ENCODE measurements at places on chromosomes 6 and 20. TPM values are rescaled to one million over a fixed set of nuclear protein-coding genes. Genes with fewer than 3 reads are reported as not detected.
A peak's percentile ranks its signal among the peaks of the same experiment; 100 is the strongest.

DNA sequence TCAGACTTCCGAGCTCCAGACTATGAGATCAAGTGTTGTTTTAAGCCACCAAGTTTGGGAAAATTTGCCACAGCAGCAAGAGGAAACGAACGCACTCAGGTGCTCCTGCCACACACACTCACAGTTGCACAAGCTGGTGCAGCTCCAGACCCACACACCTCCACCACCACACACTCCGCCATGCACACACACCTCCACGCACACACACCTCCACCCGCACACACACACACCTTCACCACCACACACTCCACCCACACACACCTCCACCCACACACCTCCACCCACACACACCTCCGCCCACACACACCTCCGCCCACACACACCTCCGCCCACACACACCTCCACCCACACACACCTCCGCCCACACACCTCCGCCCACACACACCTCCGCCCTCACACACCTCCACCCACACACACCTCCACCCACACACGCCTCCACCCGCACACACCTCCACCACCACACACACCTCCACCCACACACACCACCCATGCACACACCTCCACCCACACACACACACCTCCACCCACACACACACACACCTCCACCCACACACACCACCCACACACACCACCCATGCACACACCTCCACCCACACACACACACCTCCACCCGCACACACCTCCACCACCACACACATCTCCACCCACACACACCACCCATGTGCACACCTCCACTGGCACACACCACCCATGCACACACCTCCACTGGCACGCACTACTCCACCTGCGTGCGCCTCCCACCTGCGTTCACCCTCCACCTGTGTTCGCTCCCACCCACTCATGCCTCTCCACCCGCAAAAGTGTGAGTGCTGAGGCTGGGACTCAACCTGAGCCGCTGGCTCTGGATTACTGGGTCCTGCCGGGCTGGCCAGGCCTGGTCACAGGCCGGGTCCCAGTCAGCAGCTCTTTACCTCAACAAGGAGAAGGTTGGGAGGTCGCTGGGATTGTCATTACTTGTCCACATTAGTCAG is 175.6 kb downstream of the BMP7 start:
- peaks cover 4% of the 10 kb centered on the region for H3K27me3 ChIP-seq
- no peak overlapping the region for H3K27ac ChIP-seq
- H3K4me3 ChIP-seq, result no peak overlapping the region
- peaks cover 8% of the 10 kb centered on the region for H3K4me1 ChIP-seq
- no peak for DNase-seq
- no peaks in the 10 kb centered on the region for H3K36me3 ChIP-seq

DNA sequence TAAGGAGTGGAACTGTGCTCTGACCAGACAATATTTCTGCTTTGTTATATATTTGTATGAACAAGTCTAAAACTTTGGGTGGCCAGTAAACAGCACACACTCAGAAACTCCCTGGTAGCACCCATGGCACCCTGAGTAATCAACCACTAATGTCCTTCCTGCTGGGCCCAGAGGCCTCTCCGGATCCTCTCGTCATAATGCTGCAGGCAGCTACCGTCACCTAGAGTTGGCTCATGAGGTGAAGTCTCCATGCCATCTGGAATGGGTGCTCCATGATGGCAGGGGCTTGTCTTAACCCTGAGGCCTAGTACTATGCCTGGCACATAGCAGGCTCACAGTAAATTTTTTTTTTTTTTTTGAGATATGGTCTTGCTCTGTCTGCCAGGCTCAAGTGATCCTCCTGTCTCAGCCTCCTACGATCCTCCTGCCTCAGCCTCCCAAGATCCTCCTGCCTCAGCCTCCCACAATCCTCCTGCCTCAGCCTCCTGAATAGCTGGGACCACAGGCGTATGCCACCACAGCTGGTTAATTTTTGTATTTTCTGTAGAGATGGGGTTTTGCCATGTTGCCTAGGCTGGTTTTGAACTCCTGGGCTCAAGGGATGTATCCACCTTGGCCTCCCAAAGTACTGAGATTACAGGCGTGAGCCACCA is 3.0 kb upstream of the SDCBP2 start:
- no peak for DNase-seq
- H3K27ac ChIP-seq, result no peak overlapping the region
- no peak overlapping the region for H3K4me3 ChIP-seq
- H3K36me3 ChIP-seq, result peaks cover 33% of the 10 kb centered on the region
- no peaks in the 10 kb centered on the region for H3K27me3 ChIP-seq

GRCh38 chr20:38725931-38726803 is 1.9 kb downstream of the SLC32A1 start:
- H3K27ac ChIP-seq, result no peak overlapping the region
- peaks cover 97% of the 10 kb centered on the region for H3K27me3 ChIP-seq
- no peaks in the 10 kb centered on the region for H3K36me3 ChIP-seq

DNA sequence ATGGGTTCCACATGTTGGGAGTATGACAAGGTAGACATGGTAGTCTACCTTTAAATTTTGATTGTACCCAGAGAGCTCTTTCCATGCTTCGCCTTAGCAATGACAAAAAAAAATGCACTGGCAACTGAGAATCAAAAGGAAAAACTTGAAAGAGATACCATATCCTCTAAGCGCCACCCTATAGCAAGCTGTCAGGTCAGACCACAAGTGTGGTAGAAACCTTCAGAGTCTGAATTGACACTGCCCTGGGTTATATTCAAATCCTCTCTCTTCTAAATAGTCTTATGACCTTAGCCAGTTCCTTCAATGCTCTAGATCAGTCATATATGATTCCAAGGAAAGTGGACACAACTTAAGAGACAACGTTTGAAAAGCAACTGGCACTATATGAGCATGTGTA is 45.6 kb upstream of the SMLR1 start:
- H3K36me3 ChIP-seq, result no peaks in the 10 kb centered on the region
- no peak overlapping the region for H3K4me3 ChIP-seq
- peak; percentile 59 for DNase-seq
- H3K4me1 ChIP-seq, result peaks cover 12% of the 10 kb centered on the region
- H3K27ac ChIP-seq, result no peak overlapping the region

GRCh38 chr6:6590530-6590929 is 2.0 kb downstream of the LY86 start:
- H3K27ac ChIP-seq, result no peak overlapping the region
- no peak overlapping the region for H3K4me3 ChIP-seq
- no peaks in the 10 kb centered on the region for H3K27me3 ChIP-seq
- DNase-seq, result no peak
- peaks cover 46% of the 10 kb centered on the region for H3K4me1 ChIP-seq

GRCh38 chr6:87421576-87421975 is 13.8 kb downstream of the CFAP206 start:
- H3K27ac ChIP-seq, result no peak overlapping the region
- H3K4me3 ChIP-seq, result no peak overlapping the region
- DNase-seq, result no peak

DNA sequence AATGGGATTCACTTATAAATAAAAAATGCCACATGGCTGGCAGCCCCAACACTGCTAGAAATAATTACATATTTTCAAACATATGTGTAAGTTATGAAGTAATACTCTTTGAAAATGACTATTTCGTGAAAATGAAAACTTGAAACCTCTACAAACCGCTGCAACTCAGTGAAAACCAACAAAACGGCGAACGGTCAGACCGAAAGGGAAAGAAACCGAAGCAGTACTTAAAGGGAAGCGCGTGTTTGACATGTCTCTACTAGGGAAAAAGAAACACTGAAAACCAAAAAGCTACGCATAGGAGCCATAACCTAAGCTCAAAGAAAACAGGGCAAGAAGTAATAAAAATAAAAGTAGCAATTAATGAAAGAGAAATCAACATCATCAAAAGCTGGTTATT is 121.0 kb upstream of the GGTLC1 start:
- no peak overlapping the region for H3K27ac ChIP-seq
- H3K36me3 ChIP-seq, result no peaks in the 10 kb centered on the region
- DNase-seq, result no peak

DNA sequence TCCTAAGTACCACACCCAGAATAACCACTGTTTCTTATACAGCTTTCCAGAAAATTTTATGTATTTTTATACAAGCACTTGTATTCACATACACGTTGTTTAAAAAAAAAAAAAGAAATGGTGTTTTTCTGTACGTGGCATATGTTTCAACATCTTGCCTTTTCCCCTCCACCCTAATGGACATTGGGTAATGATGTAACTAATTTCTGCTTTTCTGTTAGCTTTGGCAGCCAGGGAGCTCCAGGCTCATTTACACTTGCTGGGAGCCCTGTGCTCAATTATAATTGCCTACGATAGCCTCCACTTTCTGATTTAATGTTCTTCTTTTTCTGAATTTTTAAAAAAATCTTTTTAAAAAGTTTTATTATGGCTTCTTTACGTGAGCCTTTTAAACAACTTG is 352.4 kb downstream of the UTRN start:
- DNase-seq, result no peak
- no peaks in the 10 kb centered on the region for H3K4me1 ChIP-seq
- H3K36me3 ChIP-seq, result no peaks in the 10 kb centered on the region
- H3K27ac ChIP-seq, result no peak overlapping the region

DNA sequence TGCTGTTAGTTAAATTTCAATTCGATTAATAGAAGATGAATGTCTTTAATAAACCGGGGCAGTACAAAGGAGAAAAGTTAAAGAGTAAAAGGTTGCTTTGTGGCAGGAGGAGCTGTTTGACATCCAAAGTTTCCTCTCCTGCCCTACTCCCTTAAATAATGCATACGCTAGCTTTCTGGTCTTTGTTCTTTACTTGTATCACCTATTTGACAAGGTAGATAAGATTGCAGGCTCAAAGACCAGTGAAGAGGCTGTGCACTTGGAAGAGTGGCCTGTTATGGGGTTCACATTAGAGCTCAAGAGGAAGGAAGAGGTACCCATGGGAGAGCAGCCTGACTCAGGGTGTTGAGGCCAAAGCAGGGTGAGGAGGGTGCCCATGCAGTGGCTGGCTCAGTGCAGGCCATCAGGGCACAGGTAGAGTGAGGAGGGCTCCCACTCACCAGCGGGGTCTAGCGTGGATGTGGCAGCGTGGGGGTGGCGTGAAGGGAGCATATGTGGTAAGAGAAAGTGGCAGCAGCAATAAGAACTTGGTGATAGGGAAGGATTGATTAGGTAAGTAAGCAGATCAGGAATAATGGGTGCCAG is 29.3 kb upstream of the KLHL31 start:
- no peak overlapping the region for H3K4me3 ChIP-seq
- no peak overlapping the region for H3K27ac ChIP-seq
- no peak for DNase-seq
- H3K27me3 ChIP-seq, result no peaks in the 10 kb centered on the region

DNA sequence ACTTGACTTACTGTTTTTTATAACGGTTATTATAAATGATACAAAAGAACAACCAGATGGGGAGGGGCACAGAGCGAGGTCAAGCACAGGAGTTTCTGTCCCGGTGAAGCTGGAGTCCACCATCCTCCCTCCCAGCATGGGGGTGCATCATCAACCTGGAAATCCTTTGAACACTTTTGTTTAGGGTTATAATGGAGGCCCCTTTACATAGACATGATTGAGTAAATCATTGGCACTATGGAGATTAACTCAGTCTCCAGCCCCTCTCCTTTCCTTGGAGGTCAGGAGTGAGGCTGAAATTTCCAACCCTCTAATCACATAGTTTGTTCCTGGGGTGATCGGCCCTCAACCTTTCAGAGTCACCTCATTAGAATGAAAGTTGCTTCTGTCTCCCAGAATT is 71.8 kb upstream of the ANKEF1 start:
- H3K27me3 ChIP-seq, result peaks cover 7% of the 10 kb centered on the region
- H3K27ac ChIP-seq, result no peak overlapping the region
- no peaks in the 10 kb centered on the region for H3K4me1 ChIP-seq
- no peaks in the 10 kb centered on the region for H3K36me3 ChIP-seq
- DNase-seq, result no peak

GRCh38 chr6:42378125-42378524 is 73.6 kb downstream of the TRERF1 start:
- peak; percentile 60 for DNase-seq
- H3K4me1 ChIP-seq, result peaks cover 58% of the 10 kb centered on the region
- no peaks in the 10 kb centered on the region for H3K36me3 ChIP-seq
- no peaks in the 10 kb centered on the region for H3K27me3 ChIP-seq
- H3K27ac ChIP-seq, result peak overlapping the region; percentile 62
- H3K4me3 ChIP-seq, result peak overlapping the region; percentile 12

- DNase-seq, result no peak
- no peaks in the 10 kb centered on the region for H3K4me1 ChIP-seq
Observed at GRCh38 chr6:3535033-3535775, 78.4 kb upstream of the SLC22A23 start.

- H3K27ac ChIP-seq, result no peak overlapping the region
- H3K27me3 ChIP-seq, result no peaks in the 10 kb centered on the region
- no peak for DNase-seq
- peaks cover 3% of the 10 kb centered on the region for H3K36me3 ChIP-seq
Observed at GRCh38 chr6:16157492-16157891, 28.6 kb downstream of the MYLIP start.

Gene JPH2
- total RNA-seq, result not detected

Gene HFE
- total RNA-seq, result 0.08 TPM

Gene SLC17A3
- total RNA-seq, result 0.30 TPM

Gene RBM24
- total RNA-seq, result 0.33 TPM

Gene SIRPD
- 0.28 TPM for total RNA-seq

Gene PRPF6
- 51.3 TPM for total RNA-seq

Gene B3GALT4
- 11.1 TPM for total RNA-seq

Gene F13A1
- 0.38 TPM for total RNA-seq

Gene IL20RA
- total RNA-seq, result not detected

Gene CST2
- total RNA-seq, result not detected

Measured in CD4-positive, alpha-beta T cell (primary cell).